ENCODE measurements at places on chromosomes 1 and 21. TPM values are rescaled to one million over a fixed set of nuclear protein-coding genes. Genes with fewer than 3 reads are reported as not detected.

Gene PCBP3
- 0.67 TPM for total RNA-seq

Gene ANGPTL3
- total RNA-seq, result not detected

Gene CELA3B
- total RNA-seq, result 0.42 TPM

Gene CR1L
- not detected for total RNA-seq

Gene YBEY
- total RNA-seq, result 11.0 TPM

Gene CCDC28B
- total RNA-seq, result 44.9 TPM

Gene CLCNKB
- not detected for total RNA-seq

Gene NVL
- 9.7 TPM for total RNA-seq

Gene FCAMR
- total RNA-seq, result not detected

Gene PLPPR4
- total RNA-seq, result 0.17 TPM

Gene EPS8L3
- 0.64 TPM for total RNA-seq

Gene DNAJC6
- total RNA-seq, result 1.3 TPM

Gene LMX1A
- total RNA-seq, result 0.36 TPM

Gene SELENBP1
- 66.2 TPM for total RNA-seq

Gene ABCA4
- 0.23 TPM for total RNA-seq

Gene OR2L5
- total RNA-seq, result not detected

Gene TCHHL1
- total RNA-seq, result not detected

Gene S100A3
- 5.5 TPM for total RNA-seq

Gene PRAMEF13
- total RNA-seq, result not detected

Gene HCN3
- not detected for total RNA-seq

Gene OR10K1
- total RNA-seq, result not detected

Gene CCDC17
- 1.2 TPM for total RNA-seq

Gene VSIG8
- not detected for total RNA-seq

Gene UBE2U
- total RNA-seq, result not detected

Gene PRAMEF18
- not detected for total RNA-seq

Gene SH2D1B
- 1.6 TPM for total RNA-seq

Gene FUCA1
- total RNA-seq, result 8.2 TPM

Gene KLF17
- not detected for total RNA-seq

Gene FOXD3
- total RNA-seq, result 0.90 TPM

Gene C1orf141
- total RNA-seq, result not detected

Gene RGS1
- 1.6 TPM for total RNA-seq

Gene PAPPA2
- total RNA-seq, result 0.10 TPM

Gene PTPRU
- 51.4 TPM for total RNA-seq

Gene PIP5K1A
- total RNA-seq, result 29.5 TPM

Gene KCNQ4
- total RNA-seq, result 9.1 TPM

Gene CNTN2
- not detected for total RNA-seq

Gene C1orf53
- total RNA-seq, result 0.84 TPM

Gene GJA8
- total RNA-seq, result not detected

Gene SPTA1
- total RNA-seq, result 0.57 TPM

Gene CD164L2
- total RNA-seq, result not detected

Gene INSRR
- total RNA-seq, result not detected

Gene F13B
- total RNA-seq, result not detected

Gene LORICRIN
- not detected for total RNA-seq

Gene FBLIM1
- total RNA-seq, result 5.6 TPM

Gene GJA9
- total RNA-seq, result not detected

Gene LSS
- total RNA-seq, result 31.2 TPM

Gene OXCT2
- not detected for total RNA-seq

Gene DMBX1
- not detected for total RNA-seq

Gene LRRC38
- 7.0 TPM for total RNA-seq

Gene GJA4
- 9.3 TPM for total RNA-seq

Gene TSACC
- 0.84 TPM for total RNA-seq

Gene FALEC
- not detected for total RNA-seq

Gene SLC9C2
- total RNA-seq, result not detected

Gene FAM72A
- total RNA-seq, result 0.56 TPM

Gene ASAP3
- total RNA-seq, result 37.9 TPM

Gene USP24
- total RNA-seq, result 67.9 TPM

Gene S100A5
- total RNA-seq, result not detected

Gene SPATA21
- total RNA-seq, result not detected
